ENCODE measurements at places on chromosomes 7 and 10.

DNA sequence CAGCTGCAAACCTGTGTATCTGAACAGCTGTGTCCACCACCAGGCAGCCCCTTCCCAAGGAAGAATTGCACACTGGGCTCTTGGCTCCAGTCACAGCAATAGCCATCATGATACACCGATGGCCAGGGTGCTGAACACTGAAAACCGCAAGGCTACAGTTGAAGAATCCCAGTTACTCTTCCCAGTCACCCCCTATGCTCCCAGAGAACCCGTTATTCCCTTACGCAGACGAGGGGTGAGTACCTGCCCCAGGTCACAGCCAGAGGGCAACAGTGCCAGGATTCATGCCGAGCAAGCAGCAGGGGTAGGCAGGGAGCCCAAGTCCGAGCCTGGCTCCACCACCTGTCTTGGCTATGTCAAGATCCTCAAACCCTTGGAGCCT is 57.8 kb downstream of the RASGEF1A start:
- DNase-seq: no peak

- DNase-seq: no peak
Observed at GRCh38 chr10:112949143-112949823, 764 bp upstream of the TCF7L2 start.

DNA sequence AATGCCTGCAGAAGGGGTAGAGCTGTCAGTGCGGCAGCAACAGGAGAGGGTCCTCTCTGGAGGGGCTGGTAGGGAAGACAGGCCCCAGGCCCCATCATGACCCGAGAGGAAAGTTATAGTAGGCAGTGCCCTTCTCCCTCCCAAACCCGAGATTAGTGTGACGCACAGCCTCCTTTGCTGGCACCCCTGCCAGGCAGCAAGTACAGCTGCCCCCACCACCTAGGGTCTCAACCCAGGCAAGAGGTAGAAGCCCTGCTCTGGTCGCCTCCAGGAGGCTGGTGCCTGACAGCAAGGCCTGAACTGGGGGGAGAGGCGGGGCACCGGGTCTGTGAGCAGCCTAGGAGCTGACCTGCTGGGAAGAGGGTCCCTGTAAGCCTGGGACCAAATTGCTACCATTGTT is 15.5 kb downstream of the LOXL4 start:
- DNase-seq: no peak

GRCh38 chr10:45420453-45421192 is 46.6 kb downstream of the ALOX5 start:
- DNase-seq: no peak
